Erythroblast (primary cell): ENCODE measurements at places on chromosomes 5 and 9.

DNA sequence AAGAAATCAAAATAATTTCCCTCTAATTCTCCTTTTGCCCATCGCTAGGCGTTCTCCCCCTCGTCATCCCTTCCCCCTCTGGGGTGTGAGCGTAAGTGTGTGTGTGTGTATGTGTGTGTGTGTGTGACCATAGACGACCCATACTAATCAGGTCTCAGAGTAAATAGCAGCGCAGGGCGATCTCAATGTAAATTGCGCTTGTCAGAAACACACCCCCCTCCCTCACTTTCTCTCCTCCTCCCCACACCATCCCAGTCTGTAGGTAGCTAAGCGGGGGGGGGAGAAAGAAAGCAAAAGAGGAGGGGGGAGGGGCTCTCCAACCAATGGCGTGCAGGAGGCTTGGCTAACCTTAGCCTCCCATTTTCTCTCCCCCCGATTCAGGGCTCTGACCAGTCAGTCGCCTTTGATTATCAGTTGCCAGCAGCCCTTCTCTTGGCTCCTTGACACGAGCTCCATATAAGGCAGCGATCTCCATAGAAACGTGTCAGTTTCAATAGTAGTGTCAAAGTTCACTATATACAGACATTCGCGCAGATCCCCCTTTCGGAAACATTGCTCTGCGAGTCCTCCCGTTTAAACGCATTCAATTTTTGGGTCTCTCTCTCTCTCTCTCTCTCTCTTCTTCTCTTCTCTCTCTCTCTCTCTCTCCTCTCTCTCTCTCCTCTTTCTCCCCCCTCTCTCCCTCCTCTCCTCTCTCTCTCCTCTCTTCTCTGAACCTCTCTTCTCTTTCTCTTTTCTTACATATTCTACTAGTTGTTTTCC lies at the start of gene NR2F1:
Gene NR2F1, plus strand, starts transcription at position 546 of the 762 bp plus-strand sequence. CDS start 1,802 bp downstream, outside the sequence.
- DNase-seq: peak; percentile 93

GRCh38 chr9:14326264-14326826 lies 12.4 kb upstream of the NFIB start:
- no peak for DNase-seq

GRCh38 chr9:76887951-76888350 lies 18.0 kb downstream of the PRUNE2 start:
- no peak for DNase-seq

- DNase-seq: no peak
These were observed 32.3 kb downstream of the TMEM174 start for GRCh38 chr5:73205305-73205704.

GRCh38 chr5:5883146-5883545 lies 460.7 kb downstream of the ICE1 start:
- DNase-seq: no peak

- no peak for DNase-seq
These were observed 17.4 kb downstream of the GPX3 start for GRCh38 chr5:151037561-151038411.

DNA sequence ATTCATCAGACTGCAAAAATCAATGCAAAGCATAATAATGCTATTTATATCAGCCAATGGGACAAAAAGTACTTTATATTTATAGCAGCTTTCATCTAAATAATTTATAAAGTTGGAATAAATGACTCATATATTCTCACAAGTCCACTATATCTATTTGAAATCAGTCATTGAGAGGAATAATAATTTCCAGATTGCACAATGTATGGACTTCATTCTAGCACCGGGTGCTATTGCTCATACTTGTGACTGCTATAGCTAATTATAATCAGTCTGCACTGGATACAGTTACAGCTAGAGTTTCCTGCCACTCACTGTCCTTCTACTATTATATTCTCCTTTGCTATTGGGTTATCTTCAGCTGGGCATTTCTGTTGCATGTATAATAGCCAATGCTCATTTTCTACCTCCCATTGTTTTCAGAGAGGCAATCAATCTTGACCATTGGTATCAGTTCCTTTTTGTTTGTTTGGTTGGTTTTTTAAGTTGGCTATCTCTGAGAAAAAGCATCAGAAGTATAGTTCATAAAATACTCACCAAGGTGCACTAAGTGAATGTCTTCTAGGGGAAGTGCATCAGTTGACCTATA lies 1.9 kb downstream of the CDH18 start:
- no peak for DNase-seq

GRCh38 chr5:14672082-14672481 lies 7.6 kb downstream of the OTULIN start:
- no peak for DNase-seq

GRCh38 chr9:90017679-90018078 lies 412.9 kb downstream of the GADD45G start:
- DNase-seq: no peak

- DNase-seq: no peak
These were observed 41.0 kb upstream of the SEMA4D start for GRCh38 chr9:89538871-89539270.

DNA sequence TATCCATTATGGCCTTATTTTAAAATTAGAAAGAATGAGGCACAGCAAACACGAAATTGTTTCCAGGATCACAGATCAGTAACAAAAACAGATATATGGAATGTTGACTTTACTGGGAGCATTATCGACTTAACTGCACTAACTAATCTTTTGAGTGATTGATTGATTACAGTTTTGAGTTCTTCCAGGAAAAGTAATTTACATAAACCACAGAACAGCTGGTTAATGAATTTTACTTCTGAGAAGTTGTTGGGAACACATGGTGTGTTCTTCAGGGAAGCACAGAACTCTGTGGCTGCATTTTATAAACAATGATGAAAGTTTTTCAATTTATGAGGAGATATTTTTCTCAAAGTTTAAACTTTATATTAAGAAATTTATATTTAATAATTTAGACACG lies 802.4 kb upstream of the ACO1 start:
- DNase-seq: no peak

DNA sequence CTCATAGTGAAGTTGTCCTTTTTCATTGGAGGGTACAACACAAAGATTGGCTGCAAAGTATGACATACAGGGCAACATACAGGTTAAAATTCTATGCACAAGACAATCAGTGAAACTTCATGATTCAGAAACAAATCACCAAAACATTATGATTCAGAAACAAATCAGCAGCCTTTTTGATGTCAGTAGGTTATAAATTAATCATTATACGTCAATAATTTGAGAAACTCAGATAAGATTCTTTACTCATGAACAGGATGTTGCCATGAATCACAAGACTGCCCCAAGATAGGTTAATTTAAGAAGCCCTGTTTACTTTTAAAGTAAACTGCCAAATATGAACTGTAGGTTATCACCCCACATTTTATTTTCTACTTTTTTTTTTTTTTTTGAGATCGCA lies 62.2 kb upstream of the IL33 start:
- DNase-seq: no peak

DNA sequence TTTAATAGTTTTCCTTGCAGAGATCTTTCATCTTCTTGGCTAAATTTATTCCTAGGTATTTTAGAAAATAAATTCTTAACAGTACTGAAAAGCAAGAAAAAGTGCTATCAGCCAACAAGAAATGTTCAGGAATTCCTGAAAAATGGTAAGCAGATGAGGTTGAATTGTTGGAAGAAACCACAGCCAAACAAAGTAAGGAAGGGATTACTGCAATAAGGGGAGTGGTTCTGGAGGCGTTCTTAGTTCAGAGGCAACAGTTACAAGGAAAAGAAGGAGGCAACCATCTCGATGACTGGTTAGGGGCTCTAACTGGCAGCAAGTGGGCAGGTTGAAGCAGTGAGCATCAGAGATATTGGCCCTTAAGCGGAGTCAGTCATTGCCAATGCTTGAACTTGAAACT lies 12.8 kb upstream of the OR13J1 start:
- DNase-seq: no peak

DNA sequence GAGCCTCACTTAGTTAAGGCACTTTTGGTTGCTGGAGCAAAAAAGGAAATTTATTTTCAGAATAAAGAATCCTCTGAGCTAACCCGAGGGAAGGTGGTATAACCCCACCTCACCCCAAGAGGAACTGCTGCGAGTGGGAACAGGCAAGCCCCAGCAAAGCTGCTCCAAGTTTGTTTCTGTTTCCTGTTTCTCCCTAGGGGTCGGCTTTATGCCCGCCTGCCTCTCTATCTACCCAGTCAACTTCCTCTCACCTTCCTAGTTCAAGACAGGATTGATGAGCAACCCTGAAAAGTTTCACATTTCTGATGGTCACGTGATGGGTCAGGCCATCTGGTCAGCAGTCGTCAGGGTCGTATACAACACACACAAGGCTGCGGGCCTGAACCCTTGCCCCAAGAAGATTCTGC lies 31.1 kb downstream of the TRIO start:
- peak; percentile 21 for DNase-seq

DNA sequence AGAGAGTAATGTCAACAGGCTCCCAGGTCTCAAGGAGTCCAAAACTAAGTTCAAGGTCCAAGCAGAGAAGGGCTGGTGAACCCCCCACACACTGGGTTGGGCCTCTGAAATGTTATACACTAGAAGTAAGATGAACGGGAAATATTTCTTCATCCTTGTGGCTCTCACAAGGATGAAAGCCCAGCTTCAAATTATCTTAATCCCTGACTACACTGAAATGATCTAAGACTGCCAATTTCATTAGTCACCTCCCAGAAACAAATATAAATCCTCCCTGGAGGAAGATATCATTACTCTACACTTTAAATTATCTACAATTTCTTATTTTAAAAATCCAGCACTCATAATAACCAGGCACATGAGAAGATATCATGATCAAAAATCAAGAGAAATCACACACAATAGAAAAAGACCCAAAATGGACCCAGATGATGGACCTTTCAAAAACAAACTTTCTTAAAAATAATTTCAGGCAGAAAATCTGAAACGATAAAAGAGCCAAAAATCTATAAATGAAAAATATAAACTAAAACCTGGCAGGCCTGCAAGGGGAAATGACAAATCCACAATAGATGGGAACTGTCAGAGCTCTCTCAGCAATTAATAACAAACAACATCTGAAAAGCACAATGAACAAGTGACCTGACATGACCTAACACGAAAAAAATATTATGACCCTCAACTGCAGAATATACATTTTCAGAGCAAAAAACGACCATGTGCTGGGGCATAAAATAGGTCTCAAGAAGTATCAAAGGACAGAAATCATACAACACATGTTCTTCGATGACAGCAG lies 117.4 kb downstream of the GPR21 start:
- DNase-seq: no peak

GRCh38 chr5:179919487-179920060 lies 11.9 kb upstream of the TBC1D9B start:
- no peak for DNase-seq

DNA sequence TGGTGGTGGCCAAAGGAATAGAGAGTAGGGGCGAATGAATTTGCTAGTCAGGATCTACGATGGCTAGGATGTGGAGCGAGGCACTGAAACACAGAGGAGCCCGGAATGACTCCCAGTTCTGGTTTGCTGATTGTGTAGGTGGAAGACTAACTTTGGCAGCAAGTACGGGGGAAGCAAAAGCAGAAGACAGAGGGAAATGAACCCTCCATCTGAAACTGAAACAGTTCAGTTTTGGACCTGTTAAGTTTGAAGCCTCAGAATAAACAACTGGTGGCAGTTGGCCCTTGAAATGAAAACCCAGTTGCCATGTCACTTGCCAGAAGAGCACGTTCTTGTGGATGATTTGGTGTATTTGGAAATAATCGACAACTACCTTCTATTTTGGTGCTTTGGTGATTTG lies 15.4 kb upstream of the SMIM15 start:
- no peak for DNase-seq

DNA sequence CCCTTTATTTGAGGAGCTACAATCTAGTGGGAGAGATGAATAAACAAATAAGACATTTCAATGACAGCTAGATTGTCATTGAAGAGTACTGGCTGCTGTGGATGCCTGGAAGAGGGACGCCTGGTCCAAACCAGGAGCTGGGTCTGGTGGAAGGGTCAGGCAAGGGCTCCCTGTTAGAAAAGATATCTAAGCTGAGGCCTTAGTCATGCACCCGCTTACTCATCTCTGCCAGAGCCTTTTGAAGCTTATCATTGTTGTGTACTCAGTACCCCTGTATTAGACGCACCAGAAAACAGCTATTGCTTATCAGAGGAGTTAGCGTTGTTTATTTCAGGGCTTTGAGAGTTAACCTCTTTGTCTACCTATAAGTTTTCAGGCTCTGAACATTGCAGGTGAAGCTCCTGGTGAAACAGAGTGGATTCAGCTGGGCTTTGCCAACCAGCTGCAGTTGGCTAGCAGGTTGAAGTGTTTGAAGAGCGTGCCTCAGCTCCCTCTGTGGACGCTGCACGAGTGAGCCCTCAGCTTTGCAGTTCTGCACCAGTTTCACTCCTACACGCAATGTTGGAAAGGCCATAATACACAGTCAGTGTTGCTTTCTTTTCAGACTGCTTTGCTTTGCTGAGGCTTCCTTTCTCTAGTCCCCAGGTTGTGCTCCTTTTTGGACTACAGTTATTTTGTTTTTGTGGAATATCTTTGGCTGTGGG lies 5.6 kb upstream of the GPR151 start:
- peak; percentile 41 for DNase-seq

- no peak for DNase-seq
These were observed 8.9 kb downstream of the B4GALT1 start for GRCh38 chr9:33157960-33158842.

- DNase-seq: no peak
These were observed 259.4 kb downstream of the HSPA4 start for GRCh38 chr5:133311176-133311575.

GRCh38 chr9:136655536-136656182 lies 7.1 kb upstream of the EGFL7 start:
- no peak for DNase-seq

DNA sequence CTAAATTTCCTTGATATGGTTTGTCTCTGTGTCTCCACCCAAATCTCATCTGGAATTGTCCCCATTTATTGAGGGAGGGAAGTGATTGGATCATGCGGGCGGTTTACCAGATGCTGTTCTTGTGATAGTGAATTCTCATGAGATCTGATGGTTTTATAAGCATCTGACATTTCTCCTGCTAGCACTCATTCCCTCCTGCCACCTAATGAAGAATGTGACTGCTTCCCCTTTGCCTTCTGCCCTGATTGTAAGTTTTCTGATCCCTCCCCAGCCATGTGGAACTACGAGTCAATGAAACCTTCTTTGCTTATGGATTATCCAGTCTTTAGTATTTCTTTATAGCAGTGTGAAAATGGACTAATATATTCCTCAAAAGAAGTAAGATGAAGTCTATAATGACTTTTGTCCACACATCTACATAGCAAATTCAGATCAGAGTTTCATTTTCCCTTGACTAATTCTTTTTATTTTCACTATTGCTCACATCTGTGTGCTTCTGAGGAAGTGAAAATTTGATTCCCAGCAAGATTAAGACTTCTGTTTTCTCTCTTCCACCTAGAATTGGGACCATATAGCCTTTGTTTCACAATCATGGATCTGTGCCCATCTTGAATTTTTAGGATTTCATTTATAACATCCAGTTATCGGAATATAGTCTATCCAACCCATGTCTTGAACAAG lies 393.5 kb downstream of the DMAC1 start:
- no peak for DNase-seq
